ENCODE measurements at places on chromosomes 12 and 14.

DNA sequence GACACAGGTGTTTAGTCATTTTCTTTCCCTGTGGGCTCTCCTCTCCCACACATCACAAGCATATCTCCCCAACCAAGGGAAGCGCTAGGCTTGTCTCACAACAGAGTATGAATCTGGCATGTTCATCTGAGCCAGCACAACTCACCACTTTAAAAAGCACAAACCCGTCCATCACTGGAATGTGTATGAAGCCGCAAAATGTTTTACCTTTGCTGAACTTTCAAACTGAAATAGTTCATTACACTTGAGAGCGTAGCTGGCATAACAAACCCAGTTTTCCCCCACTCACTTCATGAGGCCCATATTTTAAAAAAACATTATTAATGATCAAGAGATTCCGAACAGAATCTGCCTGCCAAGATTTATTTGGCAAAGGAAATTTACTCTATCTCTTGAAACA lies 15.8 kb downstream of the NID2 start:
- no peak for DNase-seq

DNA sequence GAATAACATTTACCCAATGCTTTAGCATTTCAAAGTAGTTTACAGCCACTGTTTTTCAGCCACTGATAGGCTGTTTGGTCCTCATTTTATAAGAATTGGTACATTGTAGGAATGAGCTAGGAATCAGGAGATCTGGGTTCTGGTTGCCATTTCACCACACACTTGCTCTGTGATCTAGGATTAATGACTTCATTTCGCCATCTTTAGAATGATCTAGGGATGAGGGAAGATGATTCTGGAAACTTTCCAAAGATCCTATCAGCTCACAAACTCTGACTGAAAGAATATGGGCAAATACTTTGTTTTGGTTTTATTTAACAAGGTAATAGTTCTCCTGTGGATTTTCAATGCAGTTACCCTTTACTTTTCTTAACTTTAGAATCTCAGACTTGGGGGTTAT lies 155.0 kb downstream of the GCH1 start:
- no peak for DNase-seq

GRCh38 chr12:110849748-110850403 lies 3.1 kb downstream of the CCDC63 start:
- no peak for DNase-seq

- DNase-seq: no peak
Measured at GRCh38 chr14:23358553-23359166, 6.0 kb upstream of the SLC22A17 start.

- DNase-seq: peak; percentile 14
Measured at GRCh38 chr14:68041876-68042354, 222.3 kb downstream of the RAD51B start.

GRCh38 chr12:116735951-116736599 lies 1.8 kb downstream of the SPRING1 start:
- no peak for DNase-seq

- DNase-seq: no peak
Measured at GRCh38 chr12:106499628-106500027, 83.2 kb upstream of the RFX4 start.

DNA sequence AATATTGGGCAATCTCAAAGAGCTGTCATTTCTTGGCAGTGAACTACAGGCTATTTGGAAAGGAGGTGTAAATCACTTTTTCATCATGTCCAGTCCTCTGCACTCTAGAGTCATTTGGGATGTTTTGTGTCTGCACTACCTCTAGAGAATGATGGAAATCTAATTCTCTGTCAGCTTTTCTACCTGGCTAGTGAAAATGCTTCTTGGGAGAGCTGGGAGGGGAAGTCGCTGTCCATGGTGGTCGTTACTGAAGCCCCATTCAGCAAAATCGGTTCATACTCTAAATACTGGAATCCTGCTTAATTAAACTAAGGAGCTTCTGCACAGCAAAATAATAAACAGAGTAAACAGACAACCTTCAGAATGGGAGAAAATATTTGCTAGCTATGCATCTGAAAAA lies 251.8 kb downstream of the APAF1 start:
- DNase-seq: no peak

- peak; percentile 19 for DNase-seq
Measured at GRCh38 chr12:119649202-119649808, 18.6 kb upstream of the PRKAB1 start.

DNA sequence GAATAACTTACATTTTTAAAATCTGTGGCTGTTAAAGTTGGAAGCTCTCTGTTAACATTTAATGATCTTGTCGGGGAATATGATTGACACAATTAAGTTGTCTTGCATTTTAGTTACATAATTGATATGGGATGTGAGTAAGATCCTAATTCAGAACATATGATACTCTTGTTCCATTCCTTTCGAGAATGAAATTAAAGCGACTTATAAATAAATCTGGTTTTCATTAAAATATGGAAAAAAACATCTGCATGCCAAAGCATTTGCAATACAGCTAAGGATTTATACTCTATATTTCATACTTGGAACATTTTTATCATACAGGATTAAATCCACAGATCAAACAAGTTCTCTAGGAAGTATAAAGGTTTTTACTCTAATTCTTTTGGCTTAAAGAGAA lies 52.0 kb downstream of the SLC38A6 start:
- no peak for DNase-seq

GRCh38 chr14:98120831-98121464 lies 1151.0 kb downstream of the BCL11B start:
- DNase-seq: no peak

DNA sequence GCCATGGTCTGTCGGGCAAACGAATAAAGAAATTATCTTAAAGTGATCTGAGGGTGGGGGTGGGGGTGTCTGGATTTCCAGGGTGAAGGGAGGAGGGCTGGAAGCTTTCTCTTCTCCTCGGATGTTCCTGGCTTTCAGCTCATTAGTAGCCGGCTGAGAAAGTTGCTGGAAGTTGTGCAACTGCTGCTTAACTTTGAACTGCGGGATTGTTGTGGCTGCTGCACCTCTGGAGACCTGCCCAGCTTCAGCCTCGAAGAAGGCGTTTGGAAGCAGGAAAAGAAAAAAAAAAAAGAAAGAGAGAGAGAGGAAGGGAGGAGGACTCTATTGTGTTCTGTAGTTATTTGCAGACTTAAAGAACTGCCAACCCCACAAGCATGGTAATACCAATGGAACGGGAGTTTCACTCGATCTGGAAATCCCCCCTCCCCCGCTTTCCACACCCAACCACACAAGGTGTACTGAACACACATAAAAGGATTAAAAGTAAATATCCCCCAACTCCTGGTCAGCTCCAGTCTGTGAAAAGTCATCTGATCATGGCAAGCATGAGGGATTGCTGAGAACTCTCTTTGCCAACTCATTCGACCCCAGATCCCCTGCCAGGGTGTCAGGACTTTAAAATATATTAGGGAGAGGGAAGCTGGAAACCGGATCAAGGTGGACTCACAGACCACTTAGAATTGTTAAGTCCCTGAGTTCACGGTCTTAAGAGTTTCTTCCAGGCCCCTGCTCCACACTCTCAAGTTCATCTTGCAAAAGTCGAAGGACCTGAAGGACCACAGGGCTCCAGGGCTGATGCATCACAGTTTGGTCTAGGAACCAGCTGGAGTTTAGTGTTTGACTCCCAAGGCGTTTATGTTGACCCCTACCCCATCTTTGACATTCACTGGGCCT lies at the start of gene RASSF9:
Gene RASSF9 (minus strand): TSS at position 213 of the 894 bp plus-strand sequence. CDS start 208 bp downstream, at position 5.
- no peak for DNase-seq

DNA sequence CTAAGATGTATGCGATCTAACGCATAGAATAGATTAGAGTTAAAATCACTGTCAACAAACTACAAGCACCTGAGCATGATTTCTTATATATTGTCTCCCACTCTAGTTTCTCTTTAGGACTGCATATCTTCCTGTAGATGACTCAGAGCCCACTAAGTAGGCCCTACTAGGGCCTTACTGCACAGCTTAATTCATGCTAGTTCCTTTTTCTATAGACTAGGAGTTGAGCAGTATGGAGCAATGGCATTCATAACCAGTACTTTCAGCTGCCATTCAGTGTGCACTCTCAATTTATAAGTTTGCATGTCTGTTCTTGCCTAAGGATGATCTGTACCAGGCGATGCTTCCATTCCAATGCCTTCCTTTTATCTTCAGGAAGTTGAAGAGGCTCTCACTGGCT lies 103.5 kb downstream of the METTL25 start:
- no peak for DNase-seq

DNA sequence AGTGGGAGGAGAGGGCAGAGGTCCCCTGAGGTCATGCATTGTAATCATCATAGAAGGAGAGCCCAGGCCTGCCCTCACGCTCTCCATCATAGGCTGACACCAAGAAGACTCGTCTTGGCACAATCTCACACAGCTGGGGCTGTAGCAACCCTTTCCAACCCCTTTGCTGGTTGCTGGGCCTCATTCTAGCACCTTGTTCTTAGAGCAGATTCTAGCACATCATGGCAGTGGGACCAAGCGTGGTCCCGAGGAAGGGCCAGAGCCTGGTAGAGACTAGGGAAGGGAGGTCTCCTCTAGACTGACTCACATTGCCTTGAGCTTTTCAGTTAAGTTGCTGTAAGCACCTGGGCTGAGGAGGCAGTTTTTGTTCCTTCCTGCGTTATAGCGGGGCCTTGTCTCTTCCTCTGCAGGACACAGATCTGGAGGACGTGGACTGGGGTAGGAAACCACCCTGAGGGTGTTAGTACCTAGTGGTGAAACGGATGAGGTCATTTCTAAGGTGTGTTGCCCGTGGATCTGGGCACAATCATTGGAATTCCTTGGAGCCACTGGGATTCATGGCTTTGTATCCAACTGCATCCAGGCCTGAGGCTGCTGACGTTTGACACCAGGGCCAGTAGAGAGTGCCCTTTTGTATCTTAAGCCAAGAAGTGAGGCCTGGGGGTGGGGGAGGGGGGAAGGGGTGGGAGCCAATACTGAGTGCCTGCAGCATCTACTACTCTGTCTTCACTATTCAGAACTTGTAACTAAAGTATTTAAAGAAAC lies 19.9 kb downstream of the RPS6KL1 start:
- DNase-seq: no peak

DNA sequence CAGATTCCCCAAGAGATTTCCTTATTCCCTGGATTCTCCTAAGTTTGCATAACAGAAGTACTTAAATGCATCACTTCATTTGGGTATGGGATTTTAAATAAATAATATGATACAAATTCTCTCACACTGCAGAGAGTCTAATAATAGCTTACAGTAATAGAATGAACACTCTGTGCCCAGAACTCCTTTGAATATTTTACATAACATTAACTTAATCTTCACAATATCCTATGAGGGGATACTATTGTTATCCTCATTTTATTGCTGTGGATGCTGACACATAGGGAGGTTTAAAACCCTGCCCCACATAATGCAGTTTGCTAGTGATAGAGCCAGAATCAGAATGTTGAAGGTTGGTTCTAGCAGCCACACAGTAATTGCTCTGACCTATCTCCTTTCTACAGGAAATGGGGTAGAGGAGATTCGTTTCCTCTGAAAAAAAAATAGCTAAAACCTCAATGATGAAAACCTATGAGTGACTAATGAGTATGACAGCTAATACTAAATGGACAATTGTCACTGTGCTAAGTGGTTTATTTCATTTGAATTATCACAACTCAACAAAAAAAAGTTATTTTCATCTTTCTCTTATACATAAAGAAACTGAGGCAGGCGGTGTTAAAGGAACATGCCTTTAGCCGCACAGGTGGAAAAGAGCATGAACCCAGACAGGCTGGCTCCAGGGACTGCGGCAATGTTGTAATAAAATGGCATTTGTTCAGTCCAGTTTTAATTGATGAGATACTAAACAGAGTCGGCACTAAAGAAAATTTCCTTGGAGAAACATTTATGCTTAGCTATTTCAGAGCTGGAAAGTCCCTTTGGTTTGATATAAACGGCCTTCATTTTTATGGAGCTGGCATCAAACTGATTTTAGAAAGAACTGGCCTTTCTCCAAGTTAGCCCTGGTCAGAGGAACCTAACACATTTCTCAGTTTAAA lies 880.9 kb downstream of the NRXN3 start:
- no peak for DNase-seq

DNA sequence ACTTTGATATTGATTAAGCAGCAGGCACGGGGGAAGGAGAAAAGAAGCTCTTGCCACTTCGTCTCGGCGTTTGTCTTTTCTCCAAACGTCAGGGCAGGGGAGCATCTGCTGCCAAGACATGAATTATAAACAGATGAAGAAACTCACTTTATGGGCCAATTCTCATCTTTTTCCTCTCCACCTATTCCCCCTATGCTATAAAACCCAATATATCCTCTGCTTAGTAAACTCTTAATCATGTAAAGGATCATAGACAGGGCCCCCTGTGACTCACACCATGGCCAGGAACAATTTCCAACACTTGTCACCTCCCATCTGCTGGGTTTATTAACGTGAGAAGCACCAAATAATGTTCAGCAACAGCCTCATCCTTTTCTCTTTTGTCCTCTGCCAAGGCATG lies 1092.1 kb upstream of the TMEM132C start:
- no peak for DNase-seq

- DNase-seq: peak; percentile 75
Measured at GRCh38 chr12:71746974-71747611, 7.6 kb upstream of the RAB21 start.

- DNase-seq: no peak
Measured at GRCh38 chr12:78501825-78502224, 362.7 kb upstream of the SYT1 start.

DNA sequence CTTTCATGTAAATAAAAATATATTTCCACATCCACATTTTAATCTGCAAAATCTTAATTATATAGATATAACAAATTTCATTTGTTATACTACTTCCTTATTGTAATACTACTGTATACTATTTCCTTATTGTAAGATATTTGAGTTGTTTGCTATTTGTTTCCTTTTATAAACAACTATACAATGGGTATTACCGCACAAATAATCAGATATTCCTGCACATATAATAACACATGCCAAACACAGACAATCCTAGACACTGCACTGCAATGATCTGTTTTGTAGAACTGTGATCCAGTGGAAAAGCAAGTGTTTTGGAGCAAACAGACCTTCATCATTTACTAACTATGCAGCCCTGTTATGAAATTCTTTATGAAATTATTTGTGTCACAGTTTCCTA lies 30.5 kb downstream of the PRKD1 start:
- no peak for DNase-seq

- DNase-seq: no peak
Measured at GRCh38 chr12:91103101-91103500, 8.2 kb downstream of the LUM start.

- no peak for DNase-seq
Measured at GRCh38 chr14:22928237-22929103, 706 bp downstream of the PRMT5 start.

GRCh38 chr14:72932893-72933292 lies 6.6 kb downstream of the DCAF4 start:
- no peak for DNase-seq

DNA sequence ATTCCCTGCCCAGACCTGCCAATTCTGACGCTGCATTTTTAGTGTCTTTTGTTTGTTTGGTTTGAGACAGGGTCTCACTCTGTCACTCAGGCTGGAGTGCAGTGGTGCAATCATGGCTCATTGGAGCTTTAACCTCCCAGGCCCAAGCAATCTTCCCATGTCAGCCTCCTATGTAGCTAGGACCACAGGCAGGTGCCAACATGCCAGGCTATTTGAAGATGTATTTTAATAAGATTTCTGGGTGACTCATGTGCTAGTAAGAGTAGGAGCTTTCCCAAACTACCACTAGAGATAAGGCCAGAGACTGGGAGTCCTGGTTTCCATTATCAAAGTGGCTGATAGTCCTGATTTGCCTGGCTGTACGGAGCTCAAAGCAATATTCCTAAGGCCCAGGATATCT lies 693.3 kb downstream of the MED13L start:
- DNase-seq: no peak
